ENCODE measurements at places on chromosomes 16 and 17.

GRCh38 chr16:4042581-4042980 is 73.7 kb downstream of the ADCY9 start:
- DNase-seq: no peak

DNA sequence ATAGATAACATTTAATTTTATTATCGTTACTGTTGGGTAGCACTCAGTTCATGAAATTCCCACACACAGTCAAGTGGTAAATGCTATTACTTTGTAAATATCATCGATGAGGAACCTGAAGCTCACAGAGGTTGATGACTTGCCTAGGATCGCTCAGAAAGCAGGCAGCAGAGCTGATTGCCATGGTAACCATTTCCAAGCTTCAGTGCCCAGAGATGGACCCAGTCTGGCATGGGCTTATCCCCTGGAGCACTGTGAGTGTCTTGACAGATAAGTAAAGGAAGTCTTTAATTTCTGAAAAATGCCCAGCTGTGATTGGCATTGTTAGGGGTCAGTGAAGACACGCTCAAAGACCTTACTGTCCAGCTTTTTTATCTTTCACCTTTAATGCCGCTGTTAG is 95.0 kb downstream of the PRKCB start:
- DNase-seq: no peak

DNA sequence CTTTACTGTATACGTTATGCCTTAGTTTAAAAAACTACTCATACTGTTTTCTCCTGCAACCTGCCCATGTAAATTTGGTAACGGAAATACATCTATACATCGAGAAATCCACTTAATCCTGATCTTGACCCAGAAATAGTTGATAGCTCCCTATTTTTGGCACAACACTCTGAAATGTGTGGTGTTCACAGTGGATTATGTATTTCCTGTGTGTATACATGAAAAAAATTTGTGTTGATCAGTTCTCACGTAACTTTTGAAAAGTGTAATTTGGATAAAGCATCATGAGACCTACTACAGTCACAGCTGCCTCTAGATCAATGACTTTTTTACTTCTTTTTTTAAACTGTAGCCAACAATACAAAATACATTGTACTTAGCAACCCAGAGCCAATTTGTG is 90.7 kb downstream of the VMP1 start:
- no peak for DNase-seq

DNA sequence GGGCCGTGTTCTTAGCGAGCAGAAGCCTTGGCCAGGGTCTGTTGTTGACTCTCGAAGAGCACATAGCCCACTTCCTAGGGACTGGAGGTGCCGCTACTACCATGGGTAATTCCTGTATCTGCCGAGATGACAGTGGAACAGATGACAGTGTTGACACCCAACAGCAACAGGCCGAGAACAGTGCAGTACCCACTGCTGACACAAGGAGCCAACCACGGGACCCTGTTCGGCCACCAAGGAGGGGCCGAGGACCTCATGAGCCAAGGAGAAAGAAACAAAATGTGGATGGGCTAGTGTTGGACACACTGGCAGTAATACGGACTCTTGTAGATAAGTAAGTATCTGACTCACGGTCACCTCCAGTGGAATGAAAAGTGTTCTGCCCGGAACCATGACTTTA is 18.5 kb downstream of the RSPRY1 start:
- no peak for DNase-seq

DNA sequence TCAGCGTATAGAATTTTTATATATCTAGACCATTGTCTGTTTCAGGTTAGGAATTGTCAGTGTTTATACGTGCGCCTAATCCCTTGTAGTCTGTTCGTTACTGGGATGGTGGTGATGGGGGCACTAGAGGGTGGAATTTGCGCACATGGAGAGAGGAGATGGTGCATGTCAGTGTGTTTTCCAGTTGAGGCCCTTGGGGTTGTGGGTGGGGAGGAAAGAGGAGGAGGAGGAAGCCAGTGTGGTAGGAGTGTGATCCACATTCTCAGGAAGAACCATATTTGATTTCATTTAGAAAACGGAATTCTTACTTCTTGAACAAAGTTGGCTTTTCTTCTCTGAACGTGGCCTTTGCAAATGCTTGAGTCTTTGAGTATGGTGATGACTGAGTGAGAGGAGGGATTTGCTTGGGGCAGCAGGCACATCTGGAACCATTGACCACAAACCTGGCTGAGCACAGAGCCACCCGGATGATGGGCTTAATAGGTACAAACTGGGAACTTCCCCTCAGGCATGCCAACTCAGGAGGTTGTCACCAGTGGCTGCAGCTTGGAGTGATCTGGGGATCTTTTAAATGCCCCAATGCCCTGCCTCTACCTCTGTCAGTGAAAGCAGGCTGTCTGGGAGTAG is 98.9 kb downstream of the PRKCB start:
- no peak for DNase-seq

GRCh38 chr17:50003911-50004310 is 8.9 kb upstream of the DLX3 start:
- no peak for DNase-seq

DNA sequence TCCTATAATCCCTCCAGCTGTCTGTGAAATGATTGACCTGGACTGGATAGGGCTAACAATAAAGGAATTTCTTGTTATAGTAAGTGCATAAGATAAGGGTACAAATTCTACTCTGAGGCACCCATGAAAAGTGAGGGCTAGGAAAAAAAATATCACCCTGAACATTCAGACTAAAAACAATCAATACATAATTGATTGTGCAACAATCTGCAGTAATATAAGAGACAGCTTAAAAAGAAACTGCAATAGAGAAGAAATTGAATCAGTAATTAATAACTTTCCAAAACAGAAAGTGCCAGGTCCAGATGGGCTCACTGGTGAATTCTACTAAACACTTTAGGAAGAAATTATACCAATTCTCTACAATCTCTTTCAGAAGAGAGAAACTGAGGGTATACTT is 44.2 kb upstream of the CREBBP start:
- no peak for DNase-seq

- peak; percentile 35 for DNase-seq
Measured at GRCh38 chr17:51427323-51427811, 167.0 kb downstream of the UTP18 start.

DNA sequence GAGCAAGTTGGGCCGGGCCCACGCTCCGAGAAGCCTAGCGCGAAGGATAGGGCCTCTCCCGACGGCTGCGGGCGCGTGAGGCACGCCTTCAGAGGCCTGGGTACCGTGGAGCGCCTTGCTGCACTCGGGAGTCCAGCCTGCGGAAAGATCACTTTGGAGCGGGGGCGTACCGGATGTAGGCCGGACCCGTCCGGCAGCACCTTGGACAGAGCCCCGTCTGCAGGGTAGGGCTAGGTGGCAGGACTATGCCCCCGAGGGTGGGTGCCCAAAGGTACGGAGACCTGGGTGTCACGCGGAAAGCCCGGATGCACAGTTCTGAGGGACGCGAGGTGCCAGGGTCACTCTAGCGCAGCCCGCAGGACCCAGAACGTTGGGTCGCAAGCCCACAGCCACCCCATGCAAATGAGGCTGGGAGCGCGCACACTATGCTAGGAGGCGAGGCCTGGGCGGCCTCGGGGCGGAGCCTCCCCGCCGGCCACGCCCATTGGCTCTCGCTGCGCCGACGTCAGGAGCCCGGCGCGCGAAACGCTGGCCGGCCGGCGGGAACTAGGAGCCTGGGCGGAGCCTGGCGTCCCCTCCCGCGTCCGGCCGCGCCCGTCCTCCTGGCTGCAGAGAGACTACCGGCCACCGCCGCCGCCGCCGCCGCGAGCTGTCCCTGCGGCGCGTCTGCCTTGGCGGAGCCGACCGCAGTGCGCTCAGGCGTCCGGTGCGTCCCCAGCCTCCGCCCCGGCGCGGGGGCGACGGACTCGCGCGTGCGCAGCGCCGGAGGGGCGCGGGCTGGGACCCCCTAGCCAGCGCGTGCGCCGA is at the start of gene PAQR4:
PAQR4 (plus strand) TSS at position 611 of the 807 bp plus-strand sequence. CDS start 327 bp downstream, outside the sequence.
- peak; percentile 82 for DNase-seq

DNA sequence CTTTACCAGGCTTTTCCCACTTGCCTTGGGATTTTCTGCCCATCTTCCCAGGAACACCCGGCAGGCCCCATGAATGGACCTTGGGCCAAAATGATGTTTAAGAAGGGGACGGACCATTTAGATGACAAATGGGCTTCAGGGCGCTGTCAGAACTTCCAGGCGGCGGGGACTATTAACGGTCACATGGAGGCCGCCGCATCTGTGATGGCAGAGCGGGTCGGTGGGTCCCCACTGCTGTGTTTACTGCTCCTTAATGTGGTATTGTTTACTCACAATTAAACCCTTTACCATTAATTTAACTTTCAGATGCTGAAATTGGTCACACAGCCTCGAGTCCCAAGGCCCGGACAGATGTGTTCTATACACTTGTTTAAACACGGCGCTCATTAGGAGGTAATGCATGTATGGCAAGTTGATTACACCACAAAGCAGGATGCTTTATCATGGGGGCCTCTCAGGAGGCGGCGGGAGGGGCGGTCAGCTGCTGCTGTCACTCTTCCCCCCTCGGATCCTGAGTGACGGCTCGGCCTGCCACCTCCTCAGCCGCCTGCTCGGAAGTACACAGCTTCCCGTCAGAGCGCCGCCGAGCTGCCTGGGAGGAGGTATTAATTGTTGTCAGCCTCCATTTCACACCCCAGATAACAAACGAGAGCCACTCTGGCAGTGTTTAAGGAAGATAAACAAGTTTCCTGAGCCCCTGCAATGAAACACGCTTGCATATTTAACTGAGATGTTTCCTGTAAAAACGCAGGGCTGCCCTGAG is 83.9 kb upstream of the IRX3 start:
- no peak for DNase-seq

- no peak for DNase-seq
Measured at GRCh38 chr17:50641357-50641756, 6.7 kb downstream of the ABCC3 start.

DNA sequence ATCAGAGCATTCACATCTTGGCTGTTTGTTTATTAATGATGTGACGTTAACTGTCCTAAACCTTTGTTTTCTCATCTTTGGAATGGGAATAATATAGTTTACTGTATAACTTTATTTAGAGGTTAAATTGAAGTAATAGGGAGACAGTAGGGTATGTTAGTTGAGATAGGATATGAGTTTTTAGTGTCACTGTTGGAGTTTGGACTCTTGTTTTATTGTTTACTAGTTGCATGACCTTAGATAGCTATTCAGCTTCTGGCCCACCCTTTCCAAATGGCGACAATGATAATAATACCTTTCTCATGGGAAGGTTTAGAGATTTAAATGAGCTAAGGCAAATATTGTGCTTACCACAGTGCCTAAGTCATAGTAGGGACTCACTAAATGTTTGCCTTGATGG is 28.2 kb upstream of the CDC6 start:
- no peak for DNase-seq

- DNase-seq: no peak
Measured at GRCh38 chr16:66717776-66718175, 21.2 kb upstream of the CMTM4 start.

DNA sequence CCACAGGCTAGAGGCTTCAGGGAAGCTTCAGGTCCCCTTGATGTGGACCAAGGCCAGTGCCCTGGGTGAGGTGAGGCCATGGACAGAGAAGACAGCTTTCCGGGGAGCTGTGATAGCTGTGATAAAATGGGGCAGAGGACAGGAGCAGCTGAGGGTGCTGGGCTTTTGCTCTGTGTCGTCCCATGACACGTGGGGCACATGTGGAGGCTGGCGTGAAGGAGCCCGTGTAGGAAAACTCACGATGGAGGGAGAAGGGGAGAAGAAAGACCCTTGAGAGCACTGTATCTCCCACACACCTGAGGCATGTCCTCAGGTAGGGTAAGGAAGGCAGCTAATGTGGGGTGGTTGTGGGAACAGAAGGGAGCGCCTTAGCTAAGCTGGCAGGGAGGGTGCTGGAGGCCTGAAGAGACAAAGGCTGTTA is 21.3 kb downstream of the B9D1 start:
- no peak for DNase-seq

GRCh38 chr17:7862692-7863437 is 5.1 kb downstream of the CYB5D1 start:
- DNase-seq: peak; percentile 40

DNA sequence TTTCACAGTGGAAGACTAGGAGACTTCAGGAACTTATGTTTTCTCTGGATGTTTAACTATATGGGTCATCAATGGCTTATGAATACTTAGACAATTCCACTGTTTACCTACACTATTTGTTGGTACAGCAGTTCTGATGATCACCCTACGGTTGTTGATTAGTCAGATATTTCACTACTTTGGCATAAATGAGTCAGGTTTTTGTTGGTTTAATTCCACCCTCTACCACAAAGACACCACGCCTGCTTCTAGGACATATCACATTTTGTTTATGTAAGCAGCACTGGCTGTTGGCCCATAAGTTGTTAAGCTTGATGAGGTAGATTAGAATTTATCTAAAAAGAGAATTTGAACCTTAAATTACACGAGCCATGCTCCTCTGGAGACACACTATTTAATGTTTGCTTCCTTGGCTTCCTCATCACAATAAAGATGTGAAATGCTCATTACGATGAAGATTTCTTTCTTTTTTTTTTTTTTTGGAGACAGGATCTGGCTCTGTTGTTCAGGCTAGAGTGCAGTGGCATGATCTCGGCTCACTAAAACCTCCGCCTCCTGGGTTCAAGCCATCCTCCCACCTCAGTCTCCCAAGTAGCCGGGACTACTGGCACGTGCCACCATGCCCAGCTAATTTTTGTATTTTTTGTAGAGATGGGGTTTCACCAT is 4.3 kb downstream of the GDE1 start:
- no peak for DNase-seq

Measured in activated T-cell treated with anti-CD3 and anti-CD28 coated beads, Interleukin-2, amount 50 U/mL, for 1 hour (primary cell).